Stimulated activated CD8-positive, alpha-beta memory T cell treated with anti-CD3 and anti-CD28 coated beads, Interleukin-2, amount 100 ng/mL, for 1 hour (primary cell): ENCODE measurements at places on chromosomes 7 and 10.

- DNase-seq: no peak
Observed at GRCh38 chr7:95690367-95690947, 81.9 kb upstream of the DYNC1I1 start.

GRCh38 chr7:153061910-153062528 lies 302.5 kb downstream of the ACTR3B start:
- DNase-seq: no peak

DNA sequence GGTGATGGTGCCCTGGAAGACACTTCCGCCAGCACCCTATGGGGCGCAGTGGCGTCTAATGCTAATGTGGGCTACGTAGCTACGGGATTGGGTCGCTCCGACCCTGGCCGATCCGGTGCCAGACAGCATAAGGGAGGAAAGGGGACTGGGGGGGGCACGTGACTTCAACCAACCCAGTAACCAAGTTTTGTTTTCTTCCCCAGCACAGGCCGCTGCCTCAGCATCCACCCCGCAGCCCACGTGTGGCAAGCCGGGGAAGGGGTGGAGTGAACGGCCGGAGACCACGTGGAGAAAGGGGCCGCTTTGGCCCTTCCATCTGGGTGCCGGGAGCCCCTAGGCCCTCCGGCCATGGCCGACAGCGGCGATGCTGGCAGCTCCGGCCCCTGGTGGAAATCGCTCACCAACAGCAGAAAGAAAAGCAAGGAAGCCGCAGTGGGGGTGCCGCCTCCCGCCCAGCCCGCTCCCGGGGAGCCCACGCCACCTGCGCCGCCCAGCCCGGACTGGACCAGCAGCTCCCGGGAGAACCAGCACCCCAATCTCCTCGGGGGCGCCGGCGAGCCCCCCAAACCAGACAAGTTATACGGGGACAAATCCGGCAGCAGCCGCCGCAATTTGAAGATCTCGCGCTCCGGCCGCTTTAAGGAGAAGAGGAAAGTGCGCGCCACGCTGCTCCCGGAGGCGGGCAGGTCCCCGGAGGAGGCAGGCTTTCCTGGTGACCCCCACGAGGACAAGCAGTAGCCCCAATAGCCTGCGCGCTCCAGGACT lies 2.5 kb downstream of the PRR15 start:
- DNase-seq: no peak

DNA sequence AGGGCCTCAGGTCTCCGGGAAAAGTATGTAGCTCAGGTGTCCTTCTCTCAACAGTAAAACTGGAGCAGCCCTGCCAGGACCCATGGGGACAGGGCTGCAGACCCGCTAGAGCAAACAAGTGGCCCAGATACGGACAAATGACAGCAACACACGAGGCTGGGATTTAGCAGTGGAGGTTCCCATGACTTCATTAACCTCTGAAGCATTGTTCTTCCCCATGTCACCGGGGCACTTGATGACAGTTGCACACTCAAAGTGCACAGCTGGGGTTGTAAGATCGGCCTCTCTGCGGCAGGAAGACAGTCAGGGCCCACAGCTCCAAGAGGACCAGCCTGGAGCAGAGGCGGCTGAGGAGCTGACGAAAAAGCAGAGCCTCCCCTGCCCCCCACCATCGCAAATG lies 12.5 kb upstream of the PODXL start:
- DNase-seq: no peak

GRCh38 chr7:55024776-55025175 lies 6.0 kb downstream of the EGFR start:
- no peak for DNase-seq

DNA sequence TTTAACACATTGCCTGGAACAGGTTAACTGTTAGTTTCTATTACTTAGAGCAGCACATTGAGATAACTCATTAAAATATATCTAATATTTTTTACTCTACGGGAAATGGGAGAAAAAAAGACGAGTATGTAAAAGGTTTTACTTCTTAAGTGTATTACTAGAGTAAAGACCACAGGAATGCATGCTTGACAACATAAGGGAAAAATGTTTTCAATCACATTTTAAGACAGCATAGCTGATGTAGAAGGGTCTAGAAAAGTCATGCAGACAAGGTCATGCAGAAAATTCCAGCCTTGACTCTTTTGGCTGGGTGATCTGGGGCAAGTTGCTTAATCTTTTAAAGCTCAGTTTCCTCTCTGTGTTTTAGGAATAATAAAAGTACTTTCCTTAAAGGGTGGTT lies 806.2 kb downstream of the CNTNAP2 start:
- no peak for DNase-seq

GRCh38 chr7:157760004-157760730 lies 423.4 kb downstream of the DNAJB6 start:
- DNase-seq: no peak

GRCh38 chr10:1408651-1409367 lies 328.5 kb downstream of the ADARB2 start:
- no peak for DNase-seq

DNA sequence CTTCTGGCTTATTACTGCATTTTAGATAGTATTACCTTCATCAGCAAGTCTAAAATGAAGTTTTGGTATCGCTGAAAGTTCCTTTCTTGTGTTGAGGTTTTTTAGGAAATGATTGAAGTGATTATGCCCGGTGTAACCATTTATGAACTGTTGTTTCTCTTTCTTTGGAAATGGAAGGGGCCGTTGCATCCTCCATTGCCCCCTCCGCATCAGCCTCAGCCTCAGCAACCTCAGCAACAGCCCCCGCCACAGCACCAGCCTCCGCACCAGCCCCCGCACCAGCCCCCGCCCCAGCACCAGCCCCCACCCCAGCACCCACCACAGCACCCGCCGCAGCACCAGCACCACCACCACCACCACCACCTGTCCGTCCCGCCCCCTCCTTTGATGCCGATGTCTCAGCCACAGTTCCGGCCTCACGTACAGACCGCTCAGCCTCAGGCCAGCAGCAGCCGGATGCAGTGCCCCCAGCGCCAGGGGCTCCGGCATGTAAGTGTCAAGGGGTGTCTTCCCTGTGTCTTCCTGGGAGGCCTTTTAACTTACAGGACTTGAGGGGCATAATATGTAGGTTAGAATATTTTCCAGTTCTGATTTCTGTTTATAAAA lies 72.6 kb downstream of the SHH start:
- DNase-seq: no peak

- no peak for DNase-seq
Observed at GRCh38 chr7:153640586-153640985, 411.6 kb upstream of the DPP6 start.

GRCh38 chr7:106201164-106201563 lies 83.6 kb downstream of the NAMPT start:
- no peak for DNase-seq

GRCh38 chr10:132507409-132507955 lies 30.1 kb upstream of the INPP5A start:
- DNase-seq: no peak

GRCh38 chr7:106260136-106260561 lies 24.6 kb downstream of the NAMPT start:
- DNase-seq: no peak

GRCh38 chr10:43808136-43808535 lies 159.5 kb upstream of the ZNF32 start:
- no peak for DNase-seq

- DNase-seq: no peak
Observed at GRCh38 chr7:30761214-30762156, 9.6 kb downstream of the INMT start.

- no peak for DNase-seq
Observed at GRCh38 chr7:11379641-11380040, 406.0 kb downstream of the PHF14 start.

- DNase-seq: no peak
Observed at GRCh38 chr7:132083126-132083525, 493.1 kb downstream of the PLXNA4 start.

DNA sequence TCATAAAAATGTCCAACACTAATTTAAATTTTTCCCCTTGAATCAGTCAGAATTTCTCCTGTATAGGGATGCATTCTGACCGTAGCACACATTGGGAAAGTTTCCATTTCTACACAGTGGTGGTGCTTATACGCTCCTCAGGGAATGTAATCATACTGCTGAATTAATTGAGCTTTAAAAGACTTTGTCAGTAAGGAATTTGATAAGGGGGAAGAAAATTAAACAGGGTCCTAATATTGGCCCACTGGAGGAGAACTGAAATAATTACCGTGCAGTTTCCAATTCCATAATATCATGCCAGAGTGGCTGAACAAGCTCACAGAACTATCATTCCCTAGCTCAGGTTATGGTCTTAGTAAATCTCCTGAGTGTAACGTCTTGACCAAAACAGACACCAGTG lies 1041.9 kb downstream of the NRG3 start:
- no peak for DNase-seq

DNA sequence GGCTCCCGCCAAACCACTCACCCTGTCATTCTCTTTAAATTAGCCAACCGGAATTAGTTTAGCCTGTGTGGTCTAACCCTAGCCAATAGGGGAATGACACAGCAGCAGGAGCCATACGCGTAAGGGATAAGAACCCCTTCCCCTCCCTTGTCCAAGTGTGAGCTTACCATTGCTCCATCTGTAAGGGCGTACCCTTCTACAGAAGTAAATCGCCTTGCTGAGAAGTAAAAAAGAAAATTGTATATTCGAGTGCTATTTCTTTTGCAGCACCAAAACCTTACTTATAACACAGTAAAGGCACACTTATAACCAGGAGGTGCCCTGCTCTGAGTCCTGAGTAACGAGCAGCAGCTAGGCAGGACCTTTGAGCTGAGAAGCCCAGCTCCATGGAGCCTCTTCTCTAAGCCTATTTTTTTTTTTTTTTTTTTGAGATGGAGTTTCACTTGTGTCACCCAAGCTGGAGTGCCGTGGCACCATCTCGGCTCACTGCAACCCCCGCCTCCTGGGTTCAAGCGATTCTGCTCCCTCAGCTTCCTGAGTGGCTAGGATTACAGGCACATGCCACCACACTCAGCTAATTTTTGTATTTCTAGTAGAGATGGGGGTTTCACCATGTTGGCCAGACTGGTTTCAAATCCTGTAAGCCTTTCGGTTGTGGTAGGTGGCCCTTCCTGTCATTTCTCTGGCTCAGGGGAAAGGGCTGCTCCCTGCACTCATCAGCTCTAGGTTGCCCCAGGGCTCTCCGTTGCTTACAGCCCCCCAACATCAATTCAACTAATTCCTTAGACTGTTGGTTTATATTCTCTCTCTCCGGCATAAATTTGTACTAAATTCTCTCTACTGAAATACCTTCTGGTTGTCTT lies 73.3 kb downstream of the NSUN6 start:
- DNase-seq: no peak

DNA sequence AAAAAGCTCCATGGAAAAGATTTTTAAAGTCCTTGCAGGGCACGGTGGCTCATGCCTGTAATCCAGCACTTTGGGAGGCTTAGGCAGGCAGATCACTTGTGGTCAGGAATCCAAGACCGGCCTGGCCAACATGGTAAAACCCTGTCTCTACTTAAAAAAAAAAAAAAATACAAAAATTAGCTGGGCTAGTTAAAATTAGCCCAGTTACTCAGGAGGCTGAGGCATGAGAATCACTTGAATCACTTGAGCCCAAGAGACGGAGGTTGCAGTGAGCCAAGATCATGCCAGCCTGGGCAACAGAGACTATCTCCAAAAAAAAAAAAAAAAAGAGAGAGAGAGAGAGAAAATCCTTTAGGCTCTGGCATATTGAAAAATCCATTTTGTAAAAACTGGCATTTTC lies 61.9 kb downstream of the CCDC6 start:
- no peak for DNase-seq

GRCh38 chr7:31690935-31691334 lies 3.9 kb downstream of the PPP1R17 start:
- no peak for DNase-seq

- DNase-seq: no peak
Observed at GRCh38 chr10:78211561-78212051, 177.9 kb downstream of the RPS24 start.

DNA sequence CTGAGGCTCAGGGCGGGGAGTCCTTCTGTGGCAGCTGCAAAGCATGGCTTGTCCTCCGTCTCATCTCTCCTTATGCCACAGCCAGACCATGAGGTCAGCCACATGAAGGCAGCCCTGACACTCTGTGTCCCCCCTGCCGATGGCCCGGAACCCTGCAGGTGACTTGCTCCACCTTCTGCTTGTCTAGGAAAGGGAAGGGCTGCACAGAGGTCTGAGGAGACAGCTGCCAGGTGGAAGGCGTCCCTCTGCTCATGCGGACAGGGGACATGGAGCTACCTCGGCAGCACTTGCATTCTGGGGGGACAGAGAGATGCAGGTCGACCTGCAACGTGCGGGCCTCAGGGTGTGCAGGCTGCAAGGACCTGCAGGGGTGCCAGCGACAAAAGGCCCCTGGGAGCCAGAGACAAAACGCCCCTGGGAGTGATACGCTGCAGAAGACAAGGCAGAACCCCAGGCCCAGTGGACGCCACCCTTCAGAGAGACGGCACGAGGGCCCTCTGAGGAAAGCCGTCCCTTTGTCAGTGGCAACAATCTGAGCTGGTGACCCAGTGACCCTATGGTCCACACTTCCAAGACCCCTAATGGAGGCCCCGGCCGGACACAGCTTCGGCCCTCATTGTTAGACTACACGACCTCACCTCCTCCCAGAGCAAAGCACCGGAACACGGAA lies 205.2 kb upstream of the PPP2R2D start:
- no peak for DNase-seq

DNA sequence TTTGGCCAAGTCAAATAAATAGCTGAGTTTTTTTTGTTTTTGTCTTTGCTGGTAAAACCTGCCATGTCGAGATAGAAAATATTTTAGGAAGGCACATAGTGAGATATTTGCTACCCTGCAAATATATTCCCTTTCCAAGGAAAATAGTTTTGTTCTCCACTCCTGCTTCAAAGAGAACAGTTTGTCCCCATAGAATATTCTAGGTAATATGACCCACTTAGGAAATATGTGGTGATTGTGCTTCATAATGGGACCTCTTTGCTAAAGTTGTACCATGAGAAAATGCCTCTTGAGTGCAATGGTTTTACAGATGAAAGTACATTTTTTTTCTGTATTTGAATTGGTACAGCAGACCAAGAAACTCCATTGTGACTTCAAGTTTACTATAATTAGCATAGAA lies 41.6 kb downstream of the SMNDC1 start:
- DNase-seq: no peak

DNA sequence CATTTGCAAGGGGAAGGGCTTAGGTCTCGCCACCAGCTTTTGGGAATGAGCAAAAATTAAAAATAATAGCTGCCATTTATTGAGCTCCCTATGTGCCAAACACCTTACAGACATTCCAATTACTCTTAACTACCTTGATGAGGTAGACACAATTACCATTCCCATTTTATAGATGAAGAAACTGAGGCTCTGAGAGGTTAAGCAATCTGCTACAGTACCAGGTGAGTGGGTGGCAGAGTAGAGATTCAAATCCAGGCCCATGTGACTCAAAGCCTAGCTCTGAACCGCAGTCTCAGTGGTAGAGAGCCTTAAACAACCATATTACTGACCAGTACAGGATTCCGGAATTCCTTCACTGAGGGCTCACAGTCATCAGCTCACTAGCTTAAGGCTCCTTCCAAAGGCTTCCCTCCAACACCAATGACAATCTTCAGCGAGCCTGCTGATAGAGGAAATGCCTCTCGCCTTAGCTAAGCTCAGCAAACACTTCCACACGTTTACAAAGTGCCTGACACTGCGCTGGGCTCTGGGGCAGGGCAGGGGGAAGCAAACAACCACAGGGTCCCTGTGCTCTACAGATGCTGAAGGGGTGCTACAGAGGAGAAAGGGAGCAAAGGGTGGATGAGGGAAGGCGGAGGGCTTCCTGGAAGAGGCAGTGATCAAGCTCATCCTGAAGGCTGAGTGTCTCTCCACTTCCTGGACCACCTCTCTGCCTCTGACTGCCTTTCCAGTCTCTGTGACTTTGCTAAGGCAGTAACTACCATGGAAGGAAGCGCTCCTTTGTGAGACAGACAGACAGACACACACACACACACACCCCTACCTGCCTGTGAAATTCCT lies 7.4 kb downstream of the LRRC20 start:
- no peak for DNase-seq
